Hippocampal formation (tissue), 2 donors: ENCODE measurements at places on chromosomes 2 and 18.

- no peak for DNase-seq
These were observed 41.4 kb upstream of the ITGB6 start for GRCh38 chr2:160241251-160242137.

DNA sequence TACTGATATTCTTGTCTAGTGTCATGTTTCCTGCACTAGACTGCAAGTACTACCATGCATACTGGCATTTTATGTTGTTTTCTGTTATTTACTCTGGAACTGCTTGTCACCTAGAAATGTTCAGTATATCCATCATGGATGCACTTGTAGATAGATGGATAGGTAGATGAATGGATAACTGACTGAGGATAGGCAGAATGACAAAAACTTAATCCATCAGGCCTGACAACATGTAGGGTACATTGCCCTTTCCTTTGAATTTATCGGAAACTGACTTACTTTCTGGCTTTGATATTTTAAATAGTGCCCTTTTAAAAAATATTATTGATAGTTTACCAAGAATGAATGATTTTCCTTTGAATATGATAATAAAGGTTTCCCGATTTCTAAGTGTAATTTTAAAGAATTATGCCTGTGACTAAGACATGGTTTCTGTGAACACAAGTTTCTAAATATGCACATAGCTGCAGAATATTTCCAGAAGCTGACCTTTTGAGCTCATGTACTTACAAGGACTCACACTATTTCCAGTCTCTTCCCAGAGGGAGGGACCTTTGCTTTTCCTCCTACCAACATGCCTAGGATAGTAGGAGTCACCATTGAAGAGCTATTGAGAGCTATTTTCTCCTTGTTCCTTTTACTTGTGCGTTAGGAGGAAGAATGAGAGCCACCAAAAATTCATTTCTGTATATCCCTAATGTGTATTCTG lies 81.3 kb downstream of the ANKRD12 start:
- DNase-seq: no peak

- no peak for DNase-seq
These were observed 8.9 kb upstream of the PDE1A start for GRCh38 chr2:182435754-182436153.

DNA sequence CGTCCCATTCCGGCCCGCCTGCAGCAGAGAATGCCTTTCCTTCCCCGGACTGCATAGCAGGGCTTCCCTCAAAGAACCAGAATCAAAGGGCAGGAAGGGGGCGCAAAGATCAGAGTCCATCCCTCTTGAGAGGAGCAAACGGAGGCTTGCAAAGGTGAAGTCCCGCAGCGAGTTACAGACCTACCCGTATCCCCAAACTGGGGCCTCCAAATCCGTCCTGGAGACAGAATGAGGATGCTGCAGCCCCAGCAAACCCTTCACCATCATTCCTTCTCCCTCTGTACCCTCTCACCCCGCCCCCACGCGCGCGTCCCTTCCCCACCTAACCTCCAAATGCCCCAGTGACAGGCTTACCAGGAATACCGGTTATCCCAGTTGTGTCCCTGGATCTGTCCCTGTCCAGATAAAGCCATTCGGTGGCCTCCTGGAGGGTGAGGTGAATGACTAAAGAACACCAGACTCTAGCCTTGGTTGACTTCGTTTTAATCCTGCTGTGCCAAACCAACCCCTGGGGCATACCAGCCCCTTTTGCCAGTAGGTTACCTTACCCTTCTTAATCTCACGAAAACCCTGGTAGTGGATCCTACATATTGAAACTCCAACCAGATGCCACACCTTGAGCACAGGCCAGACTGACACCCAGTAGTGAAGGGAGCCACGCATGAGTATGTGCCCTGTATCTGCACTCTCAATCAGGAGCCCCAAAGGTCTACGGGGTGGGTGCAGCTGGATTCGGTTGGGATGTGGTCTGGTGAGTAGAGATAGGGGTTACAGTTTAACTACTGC lies 961 bp upstream of the SLC40A1 start:
- no peak for DNase-seq

DNA sequence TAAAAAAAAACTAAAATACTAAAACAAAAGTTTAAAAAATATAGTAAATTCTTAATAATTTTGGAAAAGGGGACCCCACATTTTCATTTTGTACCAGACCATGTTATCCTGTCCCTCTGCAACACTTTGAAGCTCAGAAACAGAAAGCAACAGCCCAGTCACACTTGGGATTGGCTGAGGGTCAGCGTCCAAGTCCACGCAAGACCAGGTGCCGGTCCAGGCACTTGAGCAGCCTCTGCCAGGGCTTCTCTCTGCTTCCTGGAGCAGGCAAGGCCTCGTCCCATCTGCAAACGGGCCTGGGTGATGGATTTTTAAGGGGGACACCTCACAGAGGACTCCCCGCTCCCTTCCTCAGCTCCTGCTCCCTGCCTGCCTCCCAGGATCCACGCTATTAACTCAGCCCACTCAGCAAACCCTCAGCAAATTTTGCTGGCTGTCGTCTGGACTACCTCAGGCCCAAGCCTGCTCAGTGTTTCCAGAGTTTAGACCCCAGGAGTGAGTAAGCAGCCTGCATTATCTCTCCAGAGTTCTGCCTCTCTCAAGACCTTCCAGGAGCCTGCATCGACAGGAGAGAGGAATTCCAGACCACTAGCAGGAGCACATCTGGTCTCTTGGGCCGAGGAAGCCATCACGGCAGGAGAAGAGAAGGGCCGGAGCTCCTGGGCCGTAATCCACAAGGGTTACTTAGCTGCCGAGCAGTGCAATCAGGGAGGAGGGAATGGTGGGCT lies 88.7 kb upstream of the STPG4 start:
- DNase-seq: no peak

GRCh38 chr2:180497621-180498152 lies 482.7 kb upstream of the UBE2E3 start:
- no peak for DNase-seq

DNA sequence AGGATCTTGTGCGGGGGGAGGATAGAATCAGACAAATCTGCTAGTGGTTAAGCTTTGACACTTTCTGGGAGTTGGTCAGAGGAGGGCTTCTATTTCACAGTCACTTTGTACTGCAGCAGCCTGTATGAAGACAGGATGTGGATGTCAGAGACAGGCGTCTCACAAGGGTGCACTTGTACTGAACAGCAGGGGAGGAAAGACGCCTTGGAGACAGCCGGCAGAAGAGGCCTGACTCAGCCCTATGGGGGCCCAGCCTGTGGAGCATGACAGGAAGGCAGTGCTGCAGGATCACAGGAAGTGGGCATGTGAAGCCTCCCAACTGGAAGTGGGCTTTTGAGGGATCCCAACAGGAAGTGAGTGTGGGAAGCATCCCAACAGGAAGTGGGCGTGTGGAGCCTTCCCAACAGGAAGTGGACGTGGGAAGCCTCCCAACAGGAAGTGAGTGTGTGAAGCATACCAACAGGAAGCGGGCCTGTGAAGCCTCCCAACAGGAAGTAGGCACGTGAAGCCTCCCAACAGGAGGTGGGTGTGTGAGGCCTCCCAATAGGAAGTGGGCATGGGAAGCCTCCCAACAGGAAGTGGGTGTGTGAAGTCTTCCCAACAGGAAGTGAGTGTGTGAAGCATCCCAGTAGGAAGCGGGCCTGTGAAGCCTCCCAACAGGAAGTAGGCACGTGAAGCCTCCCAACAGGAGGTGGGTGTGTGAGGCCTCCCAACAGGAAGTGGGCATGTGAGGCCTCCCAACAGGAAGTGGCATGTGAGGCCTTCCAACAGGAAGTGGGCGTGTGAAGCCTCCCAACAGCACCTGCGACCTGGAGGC lies 212.3 kb downstream of the SNTG2 start:
- no peak for DNase-seq

DNA sequence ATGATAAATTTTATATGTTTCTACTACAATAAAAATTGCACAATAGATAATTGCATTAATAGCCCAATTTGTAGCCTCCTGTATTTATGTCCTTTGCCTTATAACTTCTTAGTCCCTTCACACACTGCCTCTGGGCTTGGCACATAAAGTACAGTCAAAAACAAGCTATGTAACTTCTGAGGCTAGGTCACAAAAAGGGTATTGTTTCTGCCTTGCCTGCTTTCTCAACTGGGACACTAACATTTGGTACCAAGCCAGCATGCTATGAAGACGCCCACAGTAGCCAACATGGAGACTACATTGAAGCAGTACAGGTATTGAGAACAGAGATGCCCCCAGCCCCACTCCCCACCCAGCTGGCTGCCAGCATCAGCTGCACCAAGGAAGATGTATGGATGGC lies 5.4 kb upstream of the SLC3A1 start:
- peak; percentile 14 for DNase-seq

- DNase-seq: peak; percentile 68
These were observed 187.5 kb downstream of the LTBP1 start for GRCh38 chr2:33134086-33134771.

DNA sequence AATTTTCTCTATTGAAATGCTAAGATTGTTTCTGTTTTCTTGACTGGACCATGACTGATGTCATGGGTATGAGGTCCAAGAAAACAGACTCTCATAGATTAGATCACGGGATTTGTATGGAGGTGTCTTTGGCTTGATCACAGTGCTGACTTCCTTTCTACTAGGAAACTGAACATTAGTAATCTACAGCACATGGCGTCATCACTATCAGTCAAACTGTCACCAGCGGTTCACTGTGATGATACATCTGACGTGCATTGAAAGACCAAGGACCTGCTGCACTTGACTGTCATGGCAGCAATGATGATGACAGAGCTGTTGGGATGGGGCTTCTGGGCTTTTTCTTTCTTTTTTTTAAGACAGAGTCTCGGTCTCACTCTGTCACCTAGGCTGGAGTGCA lies 28.2 kb upstream of the IMPA2 start:
- no peak for DNase-seq

GRCh38 chr2:54465143-54465542 lies 9.0 kb downstream of the SPTBN1 start:
- no peak for DNase-seq

GRCh38 chr18:38009320-38009719 lies 443.7 kb upstream of the CELF4 start:
- no peak for DNase-seq

DNA sequence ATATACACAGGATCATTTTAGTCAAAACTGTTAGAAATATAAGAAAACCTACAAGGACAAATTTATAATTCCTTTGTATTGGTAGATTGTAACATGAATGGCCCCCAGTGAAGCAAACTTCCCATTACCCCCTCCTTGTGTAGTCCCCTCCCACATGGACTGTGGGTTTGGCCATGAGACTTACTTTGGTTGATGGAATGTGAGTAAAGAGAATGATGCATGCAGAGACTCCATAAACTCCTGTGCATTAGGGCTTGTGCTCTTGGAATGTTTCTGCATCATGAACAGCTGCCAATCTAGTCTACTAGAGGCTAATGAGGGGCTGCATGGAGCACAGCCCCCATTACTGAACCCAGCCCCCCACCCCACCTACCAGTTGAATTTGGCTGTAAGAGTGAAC lies 8.3 kb upstream of the TGFA start:
- DNase-seq: no peak

DNA sequence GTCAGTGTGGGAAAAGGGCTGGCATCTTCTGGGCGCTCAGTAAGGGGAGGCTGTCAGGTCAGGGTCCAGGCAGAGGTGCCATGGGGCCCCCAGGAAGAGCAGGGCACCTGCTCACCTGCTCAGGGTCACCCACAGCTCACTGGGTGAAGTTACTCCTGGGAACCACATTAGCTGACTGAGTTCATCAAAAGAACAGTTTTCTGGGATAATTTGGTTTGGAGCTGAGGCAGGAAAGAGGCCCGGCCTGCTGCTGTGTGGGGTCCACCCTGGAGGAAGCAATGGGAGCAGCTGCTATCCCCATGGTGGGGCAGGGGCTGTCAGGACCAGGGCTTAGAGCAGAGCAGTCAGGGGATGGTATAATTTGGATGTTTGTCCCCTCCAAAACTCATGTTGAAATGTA lies 97.2 kb upstream of the GPC1 start:
- DNase-seq: no peak

DNA sequence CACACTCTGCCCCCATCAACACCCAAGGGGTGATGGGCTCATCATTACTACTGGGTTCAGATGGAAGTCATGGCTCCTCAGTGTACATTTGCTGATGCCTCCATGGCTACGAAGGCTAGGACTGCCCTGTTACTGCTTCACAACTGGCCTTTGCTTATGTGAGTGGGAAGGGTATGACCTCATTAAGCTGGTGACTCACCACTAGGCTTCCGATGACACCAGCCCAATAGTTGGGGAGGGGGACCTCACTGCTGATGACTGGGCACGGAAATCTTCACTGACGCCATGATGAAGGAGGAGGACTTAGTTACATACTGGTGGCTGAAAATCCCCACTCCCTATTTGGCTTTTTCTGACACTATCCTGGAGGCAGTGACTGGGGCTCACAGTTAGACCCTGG lies 263.2 kb downstream of the CMPK2 start:
- no peak for DNase-seq

- DNase-seq: no peak
These were observed 11.8 kb downstream of the SERPINB8 start for GRCh38 chr18:63981719-63982118.

DNA sequence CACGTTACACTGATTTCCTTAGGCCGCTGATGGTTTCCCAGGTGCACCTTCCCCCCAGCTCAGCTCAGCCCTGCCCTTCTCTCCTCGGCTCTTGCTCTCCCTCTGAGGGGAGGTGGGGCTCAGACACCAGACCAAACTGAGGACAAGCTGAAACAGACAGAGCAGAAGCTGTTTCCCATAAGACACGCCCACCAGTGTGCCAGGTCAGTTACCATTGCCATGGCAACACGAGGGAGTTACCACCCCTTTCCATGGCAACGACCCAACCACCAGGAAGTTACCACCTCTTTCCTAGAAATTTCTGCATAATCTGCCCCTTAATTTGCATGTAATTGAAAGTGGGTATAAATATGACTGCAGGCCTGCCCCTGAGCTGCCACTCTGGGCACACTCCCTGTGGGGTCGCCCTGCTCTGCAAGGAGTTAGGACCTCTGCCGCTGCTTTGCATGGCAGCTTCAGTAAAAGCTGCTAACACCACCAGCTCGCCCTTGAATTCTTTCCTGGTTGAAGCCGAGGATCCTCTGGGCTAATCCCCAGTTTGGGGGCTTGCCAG lies 120.9 kb upstream of the SMIM21 start:
- DNase-seq: no peak

DNA sequence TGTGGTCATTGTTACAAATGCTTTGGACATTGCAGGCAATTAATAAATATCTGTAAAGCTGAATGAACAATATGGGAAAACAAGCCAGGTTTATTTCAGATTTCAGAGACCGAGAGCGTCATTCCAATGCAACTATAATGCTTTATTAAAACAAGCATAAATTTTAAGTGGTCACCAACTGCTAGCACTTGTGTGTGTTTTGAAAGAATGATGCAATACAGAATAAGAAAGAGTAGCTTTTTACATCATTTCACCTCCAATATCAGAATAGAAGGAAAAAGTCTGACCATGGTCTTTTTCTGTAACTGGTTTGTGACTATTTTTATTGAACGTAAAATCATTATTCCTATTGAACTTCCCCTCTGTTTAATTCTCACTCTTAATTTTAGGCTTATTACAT lies 7.6 kb downstream of the CTAGE1 start:
- DNase-seq: no peak
